ENCODE measurements at places on chromosomes 2 and 18.

DNA sequence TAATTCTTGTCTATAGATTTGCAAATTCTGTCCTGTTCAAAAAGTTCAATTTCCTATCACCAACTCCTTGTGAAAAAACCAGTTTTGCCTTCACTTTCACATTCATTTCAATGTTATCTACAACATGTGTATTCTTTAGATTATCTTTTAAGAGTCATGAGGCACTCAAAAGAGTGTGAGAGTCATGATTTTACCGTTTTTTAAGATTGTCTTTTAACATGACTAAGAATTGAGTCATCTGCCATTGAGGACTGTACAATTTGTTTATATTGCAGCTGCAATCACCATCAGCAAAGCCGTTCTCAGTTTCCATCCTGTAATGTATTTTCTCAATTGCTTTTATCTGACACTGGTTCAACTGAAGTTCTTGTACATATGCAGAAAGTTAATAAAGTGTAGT, 275.8 kb downstream of the LNPK start:
- no peak for DNase-seq

GRCh38 chr18:26714739-26715138, 150.8 kb downstream of the AQP4 start:
- DNase-seq, result no peak

DNA sequence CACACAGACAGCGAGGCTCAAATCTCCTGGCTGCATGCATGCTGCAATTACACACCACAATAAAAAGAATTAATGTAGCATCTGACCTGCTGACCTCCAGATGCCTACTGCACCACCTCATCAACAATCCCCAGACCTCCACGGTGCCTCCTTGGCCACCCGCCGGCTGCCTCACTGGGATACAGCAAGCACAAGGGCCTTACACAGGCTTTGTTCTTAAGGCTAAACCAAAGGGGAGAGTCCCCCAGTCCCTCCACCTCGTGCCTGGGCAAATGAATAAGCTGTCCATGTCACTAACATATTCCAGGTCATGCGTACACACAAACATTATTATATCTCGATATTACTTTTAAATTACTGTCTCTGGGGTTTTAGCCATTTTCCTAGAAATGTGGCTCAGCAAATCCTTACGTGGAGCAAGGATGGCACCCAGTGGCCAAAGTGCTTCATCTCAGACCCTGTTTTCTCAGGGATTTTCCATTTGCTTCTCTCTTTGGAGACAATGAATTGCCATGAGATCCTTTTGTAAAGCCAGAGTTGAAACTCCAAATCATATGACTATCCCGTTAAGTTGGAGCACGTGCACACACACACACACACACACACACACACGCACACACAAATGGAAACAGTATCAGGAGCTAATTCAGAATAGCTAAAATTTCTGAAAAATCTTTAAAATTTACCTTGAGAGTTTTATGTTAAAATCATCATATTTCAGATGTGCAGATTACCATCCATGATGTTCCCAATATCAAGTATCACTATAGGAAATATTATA, 313.8 kb downstream of the PDE11A start:
- DNase-seq, result peak; percentile 80

GRCh38 chr2:23485841-23486683, 101.1 kb downstream of the KLHL29 start:
- DNase-seq, result no peak

DNA sequence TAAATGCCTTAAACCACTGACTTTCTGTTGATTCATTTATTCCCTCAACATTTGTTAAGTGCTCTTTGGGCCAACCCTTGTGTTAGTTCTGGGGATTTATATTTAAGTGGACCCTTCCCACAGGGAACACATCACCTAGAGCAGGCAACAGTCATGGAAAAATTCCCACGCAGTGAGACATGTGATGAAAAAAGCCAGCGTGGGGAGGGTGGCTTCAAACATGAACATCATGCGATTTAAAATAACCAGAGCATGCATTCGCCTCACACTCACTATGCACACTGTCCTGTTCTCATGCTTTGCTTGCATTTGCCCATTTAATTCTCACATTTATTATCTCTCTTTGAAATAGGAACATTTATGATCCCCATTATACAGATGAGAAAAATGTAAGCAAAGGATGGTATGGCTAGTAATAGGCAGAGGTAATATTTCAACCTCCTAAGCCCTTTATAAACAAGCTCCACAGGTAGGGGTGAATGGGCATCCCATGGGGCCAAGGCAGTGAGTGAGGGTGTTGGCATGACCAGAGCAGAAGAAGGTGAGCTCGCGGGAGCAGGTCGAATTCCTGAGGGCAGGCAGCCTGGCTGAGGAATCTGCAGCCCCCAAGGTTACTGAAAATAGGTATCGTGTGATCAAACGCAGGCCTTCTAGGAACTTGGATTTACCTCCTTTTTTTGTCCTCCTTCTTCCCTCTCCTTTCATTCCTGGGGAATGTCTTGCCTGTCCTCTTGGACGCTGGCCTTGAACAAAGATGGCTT, 297.8 kb downstream of the MYCN start:
- no peak for DNase-seq

DNA sequence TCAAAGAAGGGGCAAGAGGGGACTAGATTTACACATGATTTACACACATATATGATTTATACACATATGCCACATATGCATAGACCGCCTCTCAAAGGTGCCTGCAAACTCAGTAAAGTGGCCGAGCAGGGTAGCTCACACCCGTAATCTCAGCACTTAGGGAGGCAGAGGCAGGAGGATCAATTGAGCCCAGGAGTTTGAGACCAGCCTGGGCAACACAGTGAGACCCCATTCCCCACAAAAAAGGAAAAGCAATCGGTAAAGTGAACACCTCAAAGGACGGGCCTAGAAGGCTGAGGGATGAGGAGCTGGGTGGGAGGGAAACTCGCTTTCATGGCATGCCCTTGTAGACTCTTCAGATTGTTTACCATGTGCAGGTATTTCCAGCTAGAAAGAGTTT, 5.1 kb downstream of the ANKRD39 start:
- no peak for DNase-seq

DNA sequence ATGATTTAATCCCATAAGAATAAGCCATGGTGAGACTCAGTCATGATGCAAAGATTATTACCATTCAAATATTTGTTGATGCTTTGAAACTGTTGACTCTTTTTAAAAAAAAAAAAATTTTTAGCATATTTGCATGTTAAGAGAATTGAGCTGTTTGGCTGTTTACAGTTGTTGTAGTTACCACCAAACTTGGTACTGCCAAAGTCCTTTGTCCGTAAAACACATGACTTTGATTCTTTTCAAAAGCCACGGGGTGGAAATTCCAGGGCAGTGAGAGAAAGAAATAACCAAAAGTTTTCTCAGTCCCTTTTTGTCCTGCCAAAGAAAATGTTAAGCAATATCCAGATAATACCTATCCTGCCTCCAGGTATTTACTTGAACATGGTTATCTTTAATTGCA, 474.8 kb downstream of the METTL4 start:
- DNase-seq, result peak; percentile 63

- no peak for DNase-seq
Observed at GRCh38 chr18:41464278-41464677, 490.8 kb upstream of the PIK3C3 start.

All from mesendoderm (in vitro differentiated cells).